ENCODE measurements at places on chromosomes 5 and 9. TPM values are rescaled to one million over a fixed set of nuclear protein-coding genes. Genes with fewer than 3 reads are reported as not detected.

The GPR150 gene
- total RNA-seq, result not detected

The PCDHB7 gene
- total RNA-seq, result not detected

The ARAP3 gene
- total RNA-seq, result 11.3 TPM

The FGF1 gene
- total RNA-seq, result 4.7 TPM

The ADAMTS19 gene
- 0.72 TPM for total RNA-seq

The SPTAN1 gene
- 193 TPM for total RNA-seq

The KCNMB1 gene
- not detected for total RNA-seq

The MORN5 gene
- total RNA-seq, result not detected

The RAD1 gene
- 40.3 TPM for total RNA-seq

The UBAC1 gene
- 40.9 TPM for total RNA-seq

The DRD1 gene
- total RNA-seq, result not detected

The SLC45A2 gene
- not detected for total RNA-seq

The GABRB2 gene
- total RNA-seq, result not detected

The ACTBL2 gene
- total RNA-seq, result 2.2 TPM

The ARHGAP26 gene
- 7.0 TPM for total RNA-seq

The TGFBR1 gene
- 42.8 TPM for total RNA-seq

The SPINK7 gene
- not detected for total RNA-seq

The FOXD4L4 gene
- not detected for total RNA-seq

The IL4 gene
- total RNA-seq, result not detected

The ZBED3 gene
- 3.3 TPM for total RNA-seq

The ITGA2 gene
- total RNA-seq, result 28.1 TPM

The CKMT2 gene
- total RNA-seq, result not detected

The EXOSC2 gene
- total RNA-seq, result 22.4 TPM

The EGR1 gene
- total RNA-seq, result 2.2 TPM

The N4BP3 gene
- total RNA-seq, result 3.1 TPM

The SLC34A1 gene
- total RNA-seq, result not detected

The TXNDC8 gene
- total RNA-seq, result not detected

The ARL14EPL gene
- total RNA-seq, result not detected

The SNCAIP gene
- 1.1 TPM for total RNA-seq

The NKD2 gene
- not detected for total RNA-seq

The KIF3A gene
- total RNA-seq, result 5.4 TPM

The COL15A1 gene
- 0.06 TPM for total RNA-seq

The PCDHA1 gene
- not detected for total RNA-seq

The IFNA16 gene
- not detected for total RNA-seq

The ORM1 gene
- total RNA-seq, result not detected

The RNF224 gene
- total RNA-seq, result not detected

The ZNF622 gene
- total RNA-seq, result 47.2 TPM

The MEGF10 gene
- total RNA-seq, result 0.52 TPM

The MCC gene
- total RNA-seq, result 4.3 TPM

The FUT7 gene
- total RNA-seq, result not detected

The CARD6 gene
- 0.63 TPM for total RNA-seq

The CCL28 gene
- 6.2 TPM for total RNA-seq

The SPATA31E1 gene
- not detected for total RNA-seq

All from epithelial cell of proximal tubule (primary cell).